Activated naive CD4-positive, alpha-beta T cell treated with anti-CD3 and anti-CD28 coated beads for 36 hours (primary cell): ENCODE measurements at places on chromosomes 1 and 21. TPM values are rescaled to one million over a fixed set of nuclear protein-coding genes. Genes with fewer than 3 reads are reported as not detected.

The PYHIN1 gene
- total RNA-seq, result 4.4 TPM

The TENT5C gene
- 11.2 TPM for total RNA-seq

The SERPINC1 gene
- not detected for total RNA-seq

The CADM3 gene
- total RNA-seq, result not detected

The KCNK2 gene
- total RNA-seq, result not detected

The HRNR gene
- total RNA-seq, result not detected

The CAMSAP2 gene
- 3.9 TPM for total RNA-seq

The SYNC gene
- not detected for total RNA-seq

The PLA2G2E gene
- not detected for total RNA-seq

The HAO2 gene
- total RNA-seq, result not detected

The PPM1J gene
- 0.74 TPM for total RNA-seq

The MTF2 gene
- 56.6 TPM for total RNA-seq

The LCE1D gene
- total RNA-seq, result not detected

DNA sequence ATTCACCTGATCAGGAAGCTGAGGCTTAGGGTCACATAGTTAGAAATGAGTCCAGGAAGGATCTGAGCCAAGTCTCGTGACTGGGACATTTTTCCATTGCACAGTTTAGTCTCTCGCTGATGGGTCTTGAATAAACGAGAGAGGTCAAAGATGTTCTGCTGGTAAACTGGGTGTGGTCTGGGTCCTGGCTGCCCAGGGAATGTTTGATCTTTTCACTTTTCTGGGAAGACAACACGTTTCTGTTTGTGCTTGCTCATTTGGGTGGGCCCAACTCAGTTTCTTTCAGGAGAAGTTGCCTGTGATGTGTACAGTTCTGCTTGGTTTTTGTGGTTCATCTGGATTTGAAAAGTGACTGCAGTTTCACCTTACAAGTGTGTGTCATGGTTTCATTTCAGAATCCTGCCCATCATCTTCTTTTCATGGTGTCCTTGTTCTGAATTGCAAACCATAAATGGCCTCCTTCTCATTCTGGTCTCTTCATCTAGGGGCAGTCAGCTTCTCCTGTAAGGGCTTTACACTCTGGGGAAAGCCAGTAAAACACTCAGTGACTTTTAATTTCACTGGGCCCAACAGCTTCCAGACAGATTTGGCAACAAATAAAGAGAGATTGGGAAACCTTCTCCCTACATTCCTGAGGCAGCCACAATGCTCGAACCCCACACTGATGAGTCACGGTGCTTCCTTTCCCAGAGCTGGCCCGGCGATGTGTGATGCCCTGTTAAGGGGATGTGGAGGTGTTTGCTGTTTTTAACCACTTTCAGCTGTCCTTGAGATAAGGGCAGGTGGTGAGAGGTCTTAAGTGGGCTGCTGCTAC is 7.2 kb upstream of the TACSTD2 start:
- H3K27ac ChIP-seq, result no peak overlapping the region
- DNase-seq, result no peak
- H3K4me3 ChIP-seq, result no peak overlapping the region
- H3K36me3 ChIP-seq, result no peaks in the 10 kb centered on the region
- H3K4me1 ChIP-seq, result peaks cover 9% of the 10 kb centered on the region

DNA sequence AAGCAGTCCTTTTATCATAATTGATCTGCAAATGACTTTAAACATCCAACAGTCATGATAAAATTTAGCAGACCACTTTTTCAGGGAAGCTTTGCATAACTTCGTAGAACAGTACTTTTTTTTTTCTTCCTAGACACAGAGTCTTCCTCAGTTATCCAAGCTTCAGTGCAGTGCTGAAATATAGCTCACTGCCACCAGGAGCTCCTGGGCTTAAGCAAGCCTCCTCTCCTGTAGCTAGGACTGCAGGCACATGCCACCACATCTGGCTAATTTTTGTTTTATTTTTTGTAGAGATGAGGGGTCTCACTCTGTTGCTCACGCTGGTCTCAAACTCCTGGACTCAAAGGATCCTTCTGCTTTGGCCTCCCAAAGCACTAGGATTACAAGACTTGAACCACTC is 3.8 kb downstream of the F13B start:
- no peak overlapping the region for H3K4me3 ChIP-seq
- H3K4me1 ChIP-seq, result no peaks in the 10 kb centered on the region
- DNase-seq, result no peak
- H3K27me3 ChIP-seq, result peaks cover 8% of the 10 kb centered on the region
- no peak overlapping the region for H3K27ac ChIP-seq

DNA sequence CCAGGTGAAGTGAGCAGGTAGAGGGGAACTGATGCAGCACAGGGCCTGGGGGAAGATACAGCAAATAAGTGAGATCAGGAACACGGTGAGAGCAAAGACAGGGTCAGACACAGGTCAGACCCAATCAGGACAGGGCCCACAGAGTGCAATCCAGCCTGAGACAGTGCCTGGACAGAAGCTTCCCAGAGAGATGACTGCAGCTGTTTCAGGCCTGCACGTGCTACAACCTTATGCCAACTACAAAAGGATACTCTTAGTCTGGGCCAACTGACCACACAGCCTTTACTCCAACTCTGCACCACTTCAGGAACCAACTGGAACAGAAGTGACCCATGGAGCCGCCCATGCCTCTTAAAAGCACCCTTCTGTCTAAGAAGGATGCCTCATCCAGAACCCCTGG is 228.0 kb downstream of the TOMM20 start:
- no peak overlapping the region for H3K27ac ChIP-seq
- H3K36me3 ChIP-seq, result no peaks in the 10 kb centered on the region
- H3K27me3 ChIP-seq, result no peaks in the 10 kb centered on the region
- H3K4me1 ChIP-seq, result peaks cover 2% of the 10 kb centered on the region

DNA sequence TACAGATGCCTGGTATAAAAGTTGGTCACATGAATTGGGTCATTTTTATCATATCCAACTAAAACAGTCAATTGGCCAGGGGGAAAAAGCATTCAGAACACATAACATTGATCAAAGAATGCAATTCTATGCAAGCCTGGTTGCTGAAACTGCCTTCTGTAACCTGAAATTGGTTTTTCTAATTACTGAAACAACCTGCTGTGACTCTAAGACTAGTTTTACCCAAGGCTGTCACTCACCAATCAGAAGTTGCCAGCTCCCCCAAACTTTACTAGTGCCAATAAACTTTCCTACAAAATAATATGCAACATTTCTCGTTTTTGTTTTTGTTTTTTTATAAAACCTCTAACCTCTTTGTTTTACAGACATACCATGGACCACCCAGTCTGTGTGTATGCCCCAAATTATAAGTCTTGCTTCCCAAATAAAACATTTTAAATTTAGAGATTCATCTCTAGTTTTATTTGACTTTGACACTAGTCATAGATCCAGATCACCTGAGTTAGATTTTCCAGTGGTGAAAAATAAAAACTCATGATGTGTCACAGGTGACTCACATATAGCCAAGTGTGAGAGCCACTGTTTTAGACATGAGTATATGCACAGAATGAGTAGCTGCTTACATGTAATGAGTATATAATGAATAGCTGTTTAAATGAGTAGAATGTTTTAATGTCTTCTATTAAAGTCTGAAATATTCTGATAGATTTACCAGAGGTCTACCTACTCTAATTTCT is 64.2 kb upstream of the CR2 start:
- H3K4me1 ChIP-seq, result peaks cover 18% of the 10 kb centered on the region
- no peak overlapping the region for H3K4me3 ChIP-seq
- no peak for DNase-seq
- H3K27ac ChIP-seq, result peak overlapping the region; percentile 69
- no peaks in the 10 kb centered on the region for H3K27me3 ChIP-seq

GRCh38 chr1:58094221-58094620 is 452.3 kb downstream of the OMA1 start:
- peaks cover 6% of the 10 kb centered on the region for H3K4me1 ChIP-seq
- H3K4me3 ChIP-seq, result no peak overlapping the region
- DNase-seq, result no peak
- H3K27ac ChIP-seq, result no peak overlapping the region

GRCh38 chr1:21779613-21780521 is 3.1 kb downstream of the USP48 start:
- DNase-seq, result peak; percentile 85
- no peaks in the 10 kb centered on the region for H3K27me3 ChIP-seq
- H3K4me1 ChIP-seq, result peaks cover 48% of the 10 kb centered on the region
- peak overlapping the region; percentile 96 for H3K27ac ChIP-seq

GRCh38 chr1:158800526-158800925 is 19.5 kb upstream of the OR6N2 start:
- no peak for DNase-seq
- H3K36me3 ChIP-seq, result no peaks in the 10 kb centered on the region
- no peak overlapping the region for H3K27ac ChIP-seq
- H3K4me1 ChIP-seq, result peaks cover 4% of the 10 kb centered on the region
- H3K4me3 ChIP-seq, result no peak overlapping the region

- H3K4me1 ChIP-seq, result peaks cover 20% of the 10 kb centered on the region
- peaks cover 4% of the 10 kb centered on the region for H3K27me3 ChIP-seq
- H3K4me3 ChIP-seq, result peak overlapping the region; percentile 56
- H3K36me3 ChIP-seq, result no peaks in the 10 kb centered on the region
- DNase-seq, result peak; percentile 80
- H3K27ac ChIP-seq, result no peak overlapping the region
Measured at GRCh38 chr1:180213401-180214170, 16.5 kb upstream of the LHX4 start.

- H3K4me3 ChIP-seq, result no peak overlapping the region
- no peaks in the 10 kb centered on the region for H3K4me1 ChIP-seq
- no peak overlapping the region for H3K27ac ChIP-seq
- no peaks in the 10 kb centered on the region for H3K36me3 ChIP-seq
Measured at GRCh38 chr1:56676571-56677035, 31.5 kb downstream of the PRKAA2 start.

- H3K27ac ChIP-seq, result no peak overlapping the region
- H3K4me1 ChIP-seq, result no peaks in the 10 kb centered on the region
- no peaks in the 10 kb centered on the region for H3K27me3 ChIP-seq
- no peak overlapping the region for H3K4me3 ChIP-seq
- no peaks in the 10 kb centered on the region for H3K36me3 ChIP-seq
- DNase-seq, result no peak
Measured at GRCh38 chr1:73910062-73910461, 287.9 kb downstream of the LRRIQ3 start.

- no peaks in the 10 kb centered on the region for H3K4me1 ChIP-seq
- no peak overlapping the region for H3K4me3 ChIP-seq
- H3K36me3 ChIP-seq, result peaks cover 3% of the 10 kb centered on the region
- H3K27me3 ChIP-seq, result no peaks in the 10 kb centered on the region
Measured at GRCh38 chr1:97378596-97378995, 542.2 kb downstream of the DPYD start.

GRCh38 chr1:245888809-245889208 is 618.3 kb downstream of the SMYD3 start:
- no peaks in the 10 kb centered on the region for H3K27me3 ChIP-seq
- no peak overlapping the region for H3K27ac ChIP-seq
- peak; percentile 28 for DNase-seq

DNA sequence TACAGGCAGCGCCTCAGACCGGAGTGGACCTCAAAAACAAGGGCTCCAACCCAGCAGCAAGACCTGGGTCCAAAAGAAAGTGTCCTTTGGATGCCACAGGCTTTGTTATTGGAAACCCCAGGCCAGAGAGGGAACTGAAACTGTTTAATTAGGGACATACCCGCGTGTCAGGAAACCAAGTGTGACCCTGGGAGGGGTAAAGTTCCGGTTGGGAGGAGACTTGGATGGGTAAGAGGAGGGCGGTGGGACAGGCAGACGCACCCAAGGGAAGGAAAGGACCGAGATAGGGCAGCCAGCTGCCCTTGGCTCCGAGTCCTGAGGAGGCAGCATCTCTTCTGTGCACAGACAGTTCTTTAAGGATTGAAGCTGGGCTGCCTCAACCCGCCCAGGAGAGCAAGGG is 71.4 kb downstream of the CDC7 start:
- H3K4me3 ChIP-seq, result no peak overlapping the region
- no peaks in the 10 kb centered on the region for H3K36me3 ChIP-seq
- no peaks in the 10 kb centered on the region for H3K27me3 ChIP-seq
- peaks cover 21% of the 10 kb centered on the region for H3K4me1 ChIP-seq
- no peak overlapping the region for H3K27ac ChIP-seq

GRCh38 chr1:43887748-43888147 is 45.9 kb upstream of the ARTN start:
- no peaks in the 10 kb centered on the region for H3K4me1 ChIP-seq
- H3K27me3 ChIP-seq, result no peaks in the 10 kb centered on the region
- no peak overlapping the region for H3K4me3 ChIP-seq
- H3K36me3 ChIP-seq, result no peaks in the 10 kb centered on the region
- DNase-seq, result no peak

DNA sequence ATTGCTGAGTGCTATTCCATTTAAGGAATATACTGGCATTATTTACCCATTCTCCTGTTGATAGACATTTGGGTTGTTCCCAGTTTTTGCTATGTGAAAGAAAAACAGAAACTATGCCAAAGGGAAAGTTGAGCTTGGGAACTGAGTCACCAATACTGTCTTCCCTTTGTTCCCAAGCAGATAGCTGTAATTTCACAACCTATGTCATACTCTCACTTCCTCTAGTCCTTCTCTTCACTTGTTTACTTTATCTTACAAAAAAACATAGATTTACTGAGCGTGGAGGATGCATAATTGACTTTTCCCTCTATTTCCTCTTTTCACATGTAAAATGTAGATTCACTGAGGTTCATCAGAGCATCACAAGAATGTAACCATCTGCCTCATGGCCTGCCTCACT is 32.4 kb upstream of the PGBD5 start:
- H3K4me3 ChIP-seq, result no peak overlapping the region
- DNase-seq, result no peak

GRCh38 chr1:67937010-67937409 is 103.7 kb upstream of the GNG12 start:
- H3K36me3 ChIP-seq, result no peaks in the 10 kb centered on the region
- no peak for DNase-seq
- H3K27ac ChIP-seq, result no peak overlapping the region
- H3K4me1 ChIP-seq, result no peaks in the 10 kb centered on the region
- peaks cover 2% of the 10 kb centered on the region for H3K27me3 ChIP-seq

GRCh38 chr21:39318091-39318959 is 4.9 kb upstream of the BRWD1 start:
- no peak overlapping the region for H3K27ac ChIP-seq
- peaks cover 18% of the 10 kb centered on the region for H3K4me1 ChIP-seq
- peaks cover 5% of the 10 kb centered on the region for H3K36me3 ChIP-seq
- no peak overlapping the region for H3K4me3 ChIP-seq
- no peak for DNase-seq

DNA sequence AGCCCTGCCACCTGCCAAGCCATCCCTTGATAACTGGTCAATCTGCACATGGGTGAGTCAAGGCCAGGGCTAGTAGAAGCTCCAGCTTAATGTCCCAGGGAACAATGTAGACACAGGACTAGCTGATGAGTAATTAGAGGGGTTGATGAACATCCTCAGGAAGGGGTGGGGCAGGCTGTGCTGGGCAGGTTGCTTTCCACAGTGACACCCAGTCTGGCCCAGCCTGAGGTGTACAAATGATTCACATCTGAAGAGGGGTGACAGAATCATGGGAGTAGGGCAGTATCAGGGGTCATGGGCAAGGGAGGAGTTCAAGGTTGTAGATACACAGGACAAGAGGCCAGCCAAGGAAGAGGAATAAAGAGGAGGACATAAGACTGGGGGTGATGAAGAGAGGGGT is 4.3 kb downstream of the LPAR3 start:
- no peaks in the 10 kb centered on the region for H3K36me3 ChIP-seq
- peaks cover 15% of the 10 kb centered on the region for H3K4me1 ChIP-seq
- H3K4me3 ChIP-seq, result no peak overlapping the region
- DNase-seq, result peak; percentile 20

- no peaks in the 10 kb centered on the region for H3K36me3 ChIP-seq
- DNase-seq, result no peak
- peak within 1 kb of the TSS; percentile 76 for H3K27ac ChIP-seq
- H3K4me3 ChIP-seq, result peak within 1 kb of the TSS; percentile 92
Measured at GRCh38 chr1:161020509-161021164, at the start of gene F11R. Gene F11R, minus strand, starts transcription at chr1:161021152. Its CDS starts 79 bp downstream, at chr1:161021073.

- H3K4me3 ChIP-seq, result no peak overlapping the region
- H3K36me3 ChIP-seq, result no peaks in the 10 kb centered on the region
- no peaks in the 10 kb centered on the region for H3K4me1 ChIP-seq
- DNase-seq, result no peak
- no peaks in the 10 kb centered on the region for H3K27me3 ChIP-seq
Measured at GRCh38 chr1:24080131-24080530, 31.8 kb downstream of the MYOM3 start.
